Tibial artery (tissue), 4 donors: ENCODE measurements at places on chromosomes 1 and 21.

GRCh38 chr1:245571815-245572294 lies 417.1 kb downstream of the KIF26B start:
- no peak overlapping the region for H3K27ac ChIP-seq
- H3K27me3 ChIP-seq = no peaks in the 10 kb centered on the region
- H3K4me1 ChIP-seq = no peaks in the 10 kb centered on the region
- no peaks in the 10 kb centered on the region for H3K36me3 ChIP-seq

DNA sequence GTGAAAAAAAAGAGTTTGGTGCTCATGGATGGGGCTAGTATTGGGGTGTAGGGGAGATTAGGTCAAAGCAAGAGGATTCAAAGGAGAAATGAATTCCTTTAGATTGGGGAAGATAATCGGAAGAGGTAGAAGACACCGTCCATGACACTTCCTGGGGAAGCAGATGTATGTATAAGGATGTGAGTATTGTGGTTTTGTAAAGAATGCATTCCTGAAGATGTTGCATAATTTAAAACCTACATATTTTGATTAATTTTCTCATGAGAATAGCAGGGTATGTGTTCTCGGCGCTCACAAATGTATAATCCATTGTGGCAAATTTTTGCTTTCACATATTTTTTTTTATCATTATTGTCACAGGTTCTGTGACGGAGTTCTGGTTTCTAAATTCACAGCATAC lies 5.5 kb upstream of the LGALS8 start:
- H3K4me1 ChIP-seq = peaks cover 3% of the 10 kb centered on the region
- H3K27me3 ChIP-seq = no peaks in the 10 kb centered on the region
- no peak for DNase-seq

GRCh38 chr1:53271446-53272090 lies 33.2 kb upstream of the MAGOH start:
- H3K4me3 ChIP-seq = no peak overlapping the region
- H3K36me3 ChIP-seq = no peaks in the 10 kb centered on the region
- no peak overlapping the region for H3K27ac ChIP-seq
- H3K4me1 ChIP-seq = no peaks in the 10 kb centered on the region
- DNase-seq = no peak
- no peaks in the 10 kb centered on the region for H3K27me3 ChIP-seq

GRCh38 chr1:153228491-153228890 lies 11.1 kb downstream of the PRR9 start:
- no peaks in the 10 kb centered on the region for H3K27me3 ChIP-seq
- H3K4me1 ChIP-seq = no peaks in the 10 kb centered on the region
- H3K4me3 ChIP-seq = no peak overlapping the region
- DNase-seq = no peak
- no peaks in the 10 kb centered on the region for H3K36me3 ChIP-seq

DNA sequence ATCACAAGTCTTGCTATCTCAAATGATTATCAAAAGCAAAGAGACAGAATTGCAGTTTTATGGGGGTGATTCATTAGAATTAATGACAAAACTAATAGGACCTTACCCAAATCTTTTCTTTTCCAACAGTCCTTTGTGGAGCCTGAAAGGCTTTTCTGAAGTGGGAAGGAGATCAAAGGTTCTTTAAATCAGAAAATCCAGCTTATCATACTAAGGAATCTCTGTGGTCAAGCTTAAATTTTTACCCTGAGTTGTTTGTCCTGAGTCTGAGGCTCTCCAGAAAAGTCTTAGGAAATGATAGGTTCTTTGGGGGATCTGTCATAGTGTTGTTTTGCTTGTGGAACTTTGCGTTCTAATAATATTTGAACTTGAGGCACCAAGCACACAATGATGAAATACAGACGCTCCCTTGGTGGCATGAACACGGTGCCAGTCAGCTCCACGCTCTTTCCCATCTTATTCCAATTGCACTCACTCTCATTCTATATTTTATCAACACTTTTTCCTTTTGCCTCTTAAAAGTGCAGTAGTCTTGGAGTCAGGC lies 38.0 kb upstream of the COL24A1 start:
- no peaks in the 10 kb centered on the region for H3K36me3 ChIP-seq
- no peaks in the 10 kb centered on the region for H3K4me1 ChIP-seq
- no peak overlapping the region for H3K4me3 ChIP-seq
- H3K27ac ChIP-seq = no peak overlapping the region
- no peak for DNase-seq

- no peak for DNase-seq
- H3K4me3 ChIP-seq = no peak overlapping the region
- no peaks in the 10 kb centered on the region for H3K4me1 ChIP-seq
- H3K36me3 ChIP-seq = peaks cover 1% of the 10 kb centered on the region
- H3K27ac ChIP-seq = no peak overlapping the region
Measured at GRCh38 chr1:15224974-15225373, 22.0 kb upstream of the FHAD1 start.

- H3K27me3 ChIP-seq = no peaks in the 10 kb centered on the region
- H3K4me3 ChIP-seq = no peak overlapping the region
- peaks cover 71% of the 10 kb centered on the region for H3K36me3 ChIP-seq
- no peak overlapping the region for H3K27ac ChIP-seq
Measured at GRCh38 chr21:43971201-43971991, 40.7 kb upstream of the TRAPPC10 start.

DNA sequence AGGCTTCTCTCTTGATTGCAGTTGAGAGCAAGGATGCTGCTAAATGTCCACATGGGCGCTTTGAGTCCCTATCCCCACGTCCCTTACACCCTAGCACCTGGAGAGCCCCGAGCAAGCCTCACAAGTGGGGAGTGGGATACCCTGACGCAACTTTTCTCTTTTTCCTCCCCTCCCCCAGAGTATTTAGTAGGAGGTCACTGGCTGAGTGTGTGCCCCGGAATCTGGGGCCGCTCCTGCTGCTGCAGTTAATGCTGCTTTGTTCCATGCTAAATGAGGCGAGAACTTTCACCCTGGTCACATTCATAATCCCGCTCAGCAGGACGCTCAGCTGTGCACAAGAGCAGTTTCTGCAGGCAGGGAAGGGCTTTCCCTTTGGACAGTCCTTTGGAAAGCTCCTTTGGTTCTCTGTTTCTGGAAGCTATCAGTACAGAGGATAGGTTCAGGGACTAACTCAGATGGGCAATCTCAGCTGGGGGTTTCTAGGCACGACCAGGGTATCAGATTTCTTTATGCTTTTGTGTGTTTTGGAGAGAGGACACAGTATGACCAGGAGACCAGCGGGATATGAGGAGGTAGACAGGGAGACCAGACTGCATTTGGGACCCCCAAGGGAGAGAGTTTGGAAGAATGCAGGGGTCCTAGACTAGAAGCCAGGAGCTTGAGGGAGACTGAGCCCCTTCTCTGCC lies 75.9 kb downstream of the NOS1AP start:
- no peaks in the 10 kb centered on the region for H3K36me3 ChIP-seq
- H3K27me3 ChIP-seq = no peaks in the 10 kb centered on the region
- no peak for DNase-seq
- H3K4me1 ChIP-seq = peaks cover 5% of the 10 kb centered on the region

DNA sequence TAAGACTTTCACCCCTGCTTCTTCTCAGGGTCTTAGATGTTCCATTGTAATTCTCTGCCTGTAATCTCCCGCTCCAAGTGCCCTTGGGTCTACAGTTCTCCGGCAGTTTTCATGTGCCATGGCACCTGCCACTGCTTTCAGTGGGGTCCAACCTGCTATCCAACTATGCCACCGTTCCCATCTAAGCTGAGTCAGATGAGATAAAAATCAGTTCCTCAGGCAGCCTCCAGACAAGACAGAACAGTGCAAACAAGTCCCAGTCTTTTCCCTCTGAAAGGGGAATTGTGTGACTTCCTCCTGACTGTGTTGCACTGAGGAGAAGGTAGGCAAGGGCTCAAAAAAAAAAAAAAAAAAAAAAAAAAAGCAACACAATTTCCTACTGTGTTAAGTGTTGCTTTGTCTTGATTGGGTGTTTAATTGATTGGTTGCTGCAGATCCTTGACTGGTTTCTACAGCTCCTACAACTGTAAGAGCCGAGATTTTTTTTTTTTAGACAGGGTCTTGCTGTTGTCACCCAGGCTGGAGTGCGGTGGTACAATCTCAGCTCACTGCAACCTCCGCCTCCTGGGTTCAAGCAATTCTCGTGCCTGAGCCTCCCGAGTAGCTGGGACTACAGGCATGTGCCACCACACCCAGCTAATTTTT lies 50.7 kb downstream of the EBNA1BP2 start:
- H3K4me1 ChIP-seq = no peaks in the 10 kb centered on the region
- no peaks in the 10 kb centered on the region for H3K36me3 ChIP-seq
- no peak for DNase-seq
- H3K4me3 ChIP-seq = no peak overlapping the region

DNA sequence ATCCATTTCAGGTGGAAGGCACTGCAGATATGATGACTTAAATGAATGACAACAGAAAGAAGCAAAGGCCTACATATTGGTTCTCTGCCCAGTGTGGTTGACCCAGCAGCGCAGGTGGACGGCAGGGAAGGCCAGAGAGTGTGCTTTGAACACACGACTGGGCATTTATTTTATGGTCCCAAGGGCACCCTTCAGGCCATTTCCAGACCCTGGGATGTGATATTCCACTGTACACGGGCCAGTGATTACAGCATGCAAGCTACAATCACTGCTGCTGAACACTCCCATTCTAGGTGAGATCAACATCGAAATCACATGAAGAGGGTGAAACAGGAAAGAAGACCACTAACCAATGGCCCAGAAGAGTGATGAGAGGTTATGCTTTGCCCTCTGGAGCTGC lies 33.8 kb downstream of the PCNX2 start:
- H3K36me3 ChIP-seq = peaks cover 24% of the 10 kb centered on the region
- H3K27me3 ChIP-seq = no peaks in the 10 kb centered on the region
- H3K27ac ChIP-seq = no peak overlapping the region

- no peaks in the 10 kb centered on the region for H3K36me3 ChIP-seq
- no peak overlapping the region for H3K27ac ChIP-seq
- DNase-seq = no peak
- H3K4me1 ChIP-seq = peaks cover 3% of the 10 kb centered on the region
- H3K27me3 ChIP-seq = peaks cover 84% of the 10 kb centered on the region
Measured at GRCh38 chr1:3470650-3471355, 16.3 kb downstream of the ARHGEF16 start.

DNA sequence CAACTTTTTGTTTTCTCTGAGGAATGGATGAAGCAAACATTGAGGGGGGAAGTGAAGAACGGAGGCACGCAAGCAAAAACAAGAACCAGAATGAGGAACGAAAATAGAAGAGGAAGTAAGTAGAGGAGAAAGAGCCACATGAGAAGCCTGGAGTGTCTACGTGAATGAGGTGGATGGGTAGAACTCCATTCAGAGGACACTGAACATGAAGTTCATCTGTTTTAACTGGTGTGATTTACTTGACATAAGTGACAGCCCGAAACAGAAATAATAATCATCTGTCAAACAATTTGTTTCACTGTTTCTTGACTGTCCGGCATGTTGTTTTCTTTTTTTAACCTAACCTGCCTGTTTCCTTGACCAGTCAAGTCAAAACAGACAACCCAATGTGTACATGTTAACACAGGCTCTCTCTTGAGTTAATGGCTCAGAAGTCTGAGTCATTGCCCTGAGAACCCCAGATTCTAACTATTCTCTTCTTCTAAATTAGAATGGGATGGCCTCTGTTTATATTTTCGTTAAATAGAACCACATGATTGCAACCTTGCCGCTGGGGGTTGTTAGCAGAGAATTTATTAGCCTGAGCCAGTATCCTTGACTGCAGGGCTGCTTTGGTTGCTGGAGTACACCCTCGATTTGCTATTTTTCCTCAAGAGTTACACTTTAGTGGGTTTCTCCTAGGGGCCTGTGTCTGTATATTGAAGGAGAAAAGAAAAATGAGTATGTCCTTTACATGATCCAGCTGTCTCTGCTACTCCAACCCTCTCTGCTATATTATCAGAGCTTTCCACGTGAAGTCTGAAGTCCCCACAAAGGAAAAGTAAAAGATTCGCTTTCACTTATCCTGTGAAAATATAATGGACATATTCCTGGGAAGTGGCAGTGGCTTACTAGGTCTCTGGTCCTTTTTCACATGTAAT lies 151.7 kb downstream of the ZC3H11B start:
- no peak overlapping the region for H3K27ac ChIP-seq
- H3K4me1 ChIP-seq = no peaks in the 10 kb centered on the region

GRCh38 chr21:41438425-41439113 lies 12.5 kb downstream of the MX1 start:
- no peaks in the 10 kb centered on the region for H3K27me3 ChIP-seq
- DNase-seq = peak; percentile 34
- H3K4me3 ChIP-seq = no peak overlapping the region
- no peaks in the 10 kb centered on the region for H3K4me1 ChIP-seq
- H3K27ac ChIP-seq = no peak overlapping the region
- H3K36me3 ChIP-seq = peaks cover 94% of the 10 kb centered on the region

- no peaks in the 10 kb centered on the region for H3K27me3 ChIP-seq
- DNase-seq = peak; percentile 60
- peaks cover 75% of the 10 kb centered on the region for H3K36me3 ChIP-seq
Measured at GRCh38 chr1:202599669-202600431, 110.4 kb downstream of the SYT2 start.

GRCh38 chr1:30320581-30320890 lies 402.8 kb downstream of the MATN1 start:
- H3K4me1 ChIP-seq = no peaks in the 10 kb centered on the region
- no peak overlapping the region for H3K4me3 ChIP-seq
- DNase-seq = peak; percentile 23
- no peaks in the 10 kb centered on the region for H3K36me3 ChIP-seq
- H3K27me3 ChIP-seq = peaks cover 67% of the 10 kb centered on the region

DNA sequence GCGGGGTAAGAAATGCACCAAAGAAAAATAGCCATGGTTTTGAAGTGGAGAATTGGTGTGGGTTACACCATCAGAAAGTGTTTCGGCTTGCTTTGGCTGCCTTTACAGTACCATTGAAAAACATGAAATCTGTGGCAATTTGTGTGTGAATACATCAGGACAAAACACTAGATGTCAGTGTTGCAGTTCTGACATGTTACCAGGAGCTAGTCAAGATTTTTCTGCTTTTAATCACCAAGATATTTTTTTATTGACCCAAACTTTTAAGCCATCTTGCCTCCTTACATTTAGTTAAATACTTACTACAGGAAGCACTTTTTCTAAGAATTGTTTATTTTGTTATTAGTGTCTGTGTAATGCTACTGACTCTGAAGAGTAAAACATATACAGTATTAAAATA lies 14.3 kb downstream of the RRP15 start:
- H3K4me1 ChIP-seq = no peaks in the 10 kb centered on the region
- H3K27me3 ChIP-seq = no peaks in the 10 kb centered on the region
- no peak overlapping the region for H3K4me3 ChIP-seq
- H3K36me3 ChIP-seq = no peaks in the 10 kb centered on the region
- DNase-seq = no peak
- no peak overlapping the region for H3K27ac ChIP-seq
